ENCODE measurements at places on chromosomes 5 and 9. TPM values are rescaled to one million over a fixed set of nuclear protein-coding genes. Genes with fewer than 3 reads are reported as not detected.

Gene WDR38
- total RNA-seq, result 6.6 TPM

Gene ORM2
- 3.1 TPM for total RNA-seq

Gene DIAPH1
- total RNA-seq, result 118 TPM

Gene CNTNAP3B
- 11.1 TPM for total RNA-seq

DNA sequence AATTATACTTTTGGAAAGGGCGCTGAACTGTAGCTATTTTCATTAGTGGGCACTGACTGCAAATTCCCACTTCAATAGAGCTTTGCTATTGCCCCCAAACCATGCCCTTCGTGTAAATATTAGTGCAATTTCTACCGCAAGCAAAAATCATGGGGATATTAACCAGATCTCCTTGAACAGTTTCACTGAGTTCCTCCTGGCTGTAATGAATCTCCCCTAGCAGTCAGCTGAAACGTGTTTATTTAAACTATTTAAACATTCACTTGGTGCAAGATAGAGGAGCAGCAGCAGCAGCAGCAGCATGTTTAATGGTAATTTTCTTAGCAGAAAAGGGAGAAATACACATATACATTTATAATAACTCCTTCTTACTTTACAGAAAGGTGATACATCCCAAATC is 54.4 kb downstream of the ARRDC3 start:
- DNase-seq, result no peak

Gene GNA14
- total RNA-seq, result 15.6 TPM

Gene CCL21
- 138 TPM for total RNA-seq

Gene CCNI2
- total RNA-seq, result 1.1 TPM

DNA sequence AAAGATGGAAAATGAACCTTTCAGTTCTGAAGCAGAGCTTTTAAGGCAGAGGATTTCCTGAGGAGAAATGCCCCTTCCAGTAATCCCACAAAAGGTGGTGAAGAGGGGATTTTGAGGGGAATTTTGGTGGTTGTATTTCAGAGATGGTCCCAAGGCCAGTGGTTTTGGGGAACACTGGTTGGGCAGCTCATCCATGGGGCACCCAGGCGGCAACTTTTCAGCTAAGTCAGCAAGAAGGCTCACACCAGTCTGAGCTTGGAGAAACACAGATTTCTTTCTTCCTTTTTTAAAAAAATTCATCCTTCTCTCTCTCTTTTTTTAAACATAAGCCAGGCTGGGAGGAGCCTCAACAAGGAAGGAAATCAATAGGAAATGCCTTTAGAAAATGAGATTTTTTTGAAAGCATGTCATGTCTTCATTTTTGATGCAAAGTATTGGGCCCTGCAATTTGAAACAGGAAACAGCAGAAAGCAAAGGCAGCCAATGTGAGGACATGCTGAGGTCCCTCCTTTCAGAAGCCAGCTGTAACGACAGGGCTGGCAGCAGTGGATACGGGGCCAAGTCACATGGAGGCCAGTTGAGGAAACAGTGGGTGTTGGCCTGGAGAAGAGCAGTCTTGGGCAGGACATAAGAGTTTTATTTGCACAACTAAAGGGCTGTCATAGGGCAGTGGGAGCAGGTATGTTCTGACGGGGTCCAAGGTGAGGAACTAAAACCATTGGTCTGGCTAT is 155.3 kb upstream of the KLF4 start:
- peak; percentile 75 for DNase-seq

DNA sequence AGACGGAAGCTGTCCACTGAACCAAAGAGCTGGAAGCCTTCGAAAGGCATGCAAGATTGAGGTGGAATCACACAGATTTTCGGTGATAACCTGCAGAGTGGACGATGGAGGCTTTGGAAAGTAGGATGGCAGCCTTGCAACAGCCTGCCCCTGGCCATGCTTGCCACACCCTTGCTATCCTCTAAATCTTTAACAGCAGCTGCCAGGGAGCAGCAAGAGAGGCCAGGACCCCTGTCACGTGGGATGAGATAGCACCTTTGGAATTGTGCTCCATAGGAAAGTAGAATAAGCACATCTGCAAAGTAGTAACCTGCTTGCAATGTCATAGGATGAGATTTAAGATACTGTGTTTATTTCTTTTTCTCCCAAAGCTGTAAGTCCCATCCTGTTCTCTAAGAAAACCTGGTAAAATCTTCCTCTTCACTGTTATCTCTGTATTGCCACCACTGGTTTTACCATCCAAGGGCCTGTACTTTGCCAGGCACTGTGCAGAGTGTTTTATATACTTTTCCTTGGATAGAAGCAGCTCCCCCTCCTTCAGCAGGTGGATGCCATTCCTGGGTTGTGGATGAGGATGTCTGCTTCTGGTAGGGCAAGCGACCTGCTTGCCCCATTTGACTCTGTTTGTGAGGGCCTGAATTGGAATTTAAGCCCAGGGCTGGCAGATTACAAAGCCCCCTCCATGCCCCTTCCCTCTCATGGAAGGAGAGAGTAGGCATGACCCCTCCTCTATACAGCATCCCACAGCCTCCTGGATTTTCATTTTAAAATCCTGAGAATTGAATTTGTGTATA is 10.1 kb downstream of the TRIO start:
- no peak for DNase-seq

DNA sequence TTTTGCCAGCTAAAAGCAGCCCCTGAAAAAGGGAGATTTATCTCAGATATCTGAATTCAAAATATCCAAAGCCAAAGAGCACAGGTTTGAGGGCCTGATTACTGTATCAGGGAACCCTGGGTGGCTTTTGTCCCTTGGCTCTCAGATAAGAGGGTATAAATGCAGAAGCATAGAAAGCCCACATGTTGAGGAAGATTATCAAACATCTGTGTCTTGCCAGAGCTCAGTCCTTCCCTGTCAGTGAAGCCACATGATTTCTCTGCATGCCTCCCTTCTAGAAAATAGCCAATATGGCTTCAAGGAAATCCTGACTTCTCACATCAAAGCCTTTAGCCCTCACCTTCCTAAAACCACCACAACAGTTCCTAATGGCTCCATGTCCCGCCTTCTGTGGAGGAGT is 408.0 kb upstream of the DMAC1 start:
- no peak for DNase-seq

DNA sequence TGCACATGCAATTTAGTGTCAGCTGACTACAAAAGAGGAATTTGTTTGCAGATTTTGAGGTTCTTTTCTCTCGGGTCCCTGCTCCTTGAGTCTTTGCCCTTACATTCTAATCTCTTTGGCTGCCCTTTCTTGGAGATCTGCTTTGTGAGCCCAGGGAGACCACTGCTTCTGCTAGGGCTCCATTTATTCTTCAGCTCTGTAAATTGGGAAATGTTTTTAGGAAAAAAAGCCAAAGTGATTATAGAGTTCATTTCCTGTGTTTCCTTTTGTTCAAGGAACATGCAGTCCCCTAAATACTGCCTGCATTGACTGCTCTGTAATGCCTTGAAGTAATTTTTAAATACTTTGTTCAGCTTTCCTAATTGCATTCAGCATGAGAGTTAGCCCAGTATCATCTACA is 197.4 kb downstream of the CSNK1G3 start:
- no peak for DNase-seq

Gene IER5L
- 8.7 TPM for total RNA-seq

Gene KLHL9
- 22.7 TPM for total RNA-seq

DNA sequence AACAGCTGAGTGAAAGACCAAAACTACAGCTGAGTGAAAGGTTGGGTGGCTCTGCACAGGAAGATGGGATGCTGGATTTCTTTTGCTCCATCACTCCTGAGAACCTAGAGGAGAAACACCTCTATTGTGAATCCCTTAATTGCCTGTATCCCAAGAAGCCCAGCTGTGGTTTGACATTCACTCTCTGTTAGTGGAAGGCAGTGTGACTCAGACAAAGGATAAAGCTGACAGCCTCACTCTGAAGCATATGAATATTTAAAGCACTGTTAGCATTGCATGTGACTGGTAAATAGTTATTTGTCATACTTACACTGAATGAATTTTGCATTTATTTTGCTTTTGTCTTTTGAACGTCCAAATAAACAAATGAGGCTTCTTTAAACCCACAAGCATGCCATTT is 367.1 kb upstream of the RIOK2 start:
- no peak for DNase-seq

- DNase-seq, result peak; percentile 30
Observed at GRCh38 chr9:126496781-126497659, 116.7 kb upstream of the LMX1B start.

Gene CTXN3
- total RNA-seq, result not detected

Gene PCSK1
- 0.18 TPM for total RNA-seq

DNA sequence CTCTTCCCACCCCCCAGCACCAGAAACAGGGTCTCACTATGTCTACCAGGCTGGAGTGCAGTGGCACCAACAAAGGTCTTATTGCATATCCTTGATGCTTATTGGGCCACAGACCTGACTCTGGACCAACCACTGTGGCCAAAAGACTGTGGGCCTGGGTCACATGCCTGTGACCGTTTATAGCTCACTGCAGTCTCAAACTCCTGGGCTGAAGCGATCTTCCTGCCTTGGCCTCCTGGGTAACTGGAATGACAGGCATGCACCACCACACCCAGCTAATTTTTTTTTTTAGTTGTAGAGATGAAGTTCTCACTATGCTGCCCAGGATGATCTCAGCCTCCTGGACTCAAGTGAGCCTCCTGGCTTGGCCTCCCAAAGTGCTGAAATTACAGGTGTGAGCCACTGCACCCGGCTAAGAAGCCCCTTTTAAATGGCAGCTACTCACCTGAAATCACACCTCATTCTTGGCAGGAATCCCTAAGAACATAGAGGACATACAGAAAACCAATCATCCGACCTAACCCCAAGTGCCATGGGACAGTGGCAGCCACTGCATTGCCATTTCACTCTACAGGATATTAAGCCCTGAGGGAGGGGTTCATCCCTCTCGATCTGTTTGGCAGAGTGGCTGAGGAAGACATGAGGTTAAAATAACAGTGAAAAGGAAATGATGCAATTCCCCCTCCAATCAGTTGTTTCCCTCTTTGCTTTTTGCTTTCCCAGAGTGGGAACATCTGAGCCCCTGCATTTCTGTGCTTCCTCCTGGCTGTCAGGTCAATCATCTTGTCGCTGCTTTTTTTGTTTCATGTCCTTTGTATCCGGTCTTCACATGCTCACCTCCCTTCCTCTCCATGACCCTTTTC is 74.6 kb downstream of the LRRC70 start:
- DNase-seq, result no peak

GRCh38 chr9:22617156-22617555 is 170.5 kb downstream of the DMRTA1 start:
- DNase-seq, result no peak

- no peak for DNase-seq
Observed at GRCh38 chr5:21709770-21710169, 1143.4 kb downstream of the CDH12 start.

Gene CDX1
- total RNA-seq, result not detected

Gene PCDHGB4
- total RNA-seq, result 5.3 TPM

DNA sequence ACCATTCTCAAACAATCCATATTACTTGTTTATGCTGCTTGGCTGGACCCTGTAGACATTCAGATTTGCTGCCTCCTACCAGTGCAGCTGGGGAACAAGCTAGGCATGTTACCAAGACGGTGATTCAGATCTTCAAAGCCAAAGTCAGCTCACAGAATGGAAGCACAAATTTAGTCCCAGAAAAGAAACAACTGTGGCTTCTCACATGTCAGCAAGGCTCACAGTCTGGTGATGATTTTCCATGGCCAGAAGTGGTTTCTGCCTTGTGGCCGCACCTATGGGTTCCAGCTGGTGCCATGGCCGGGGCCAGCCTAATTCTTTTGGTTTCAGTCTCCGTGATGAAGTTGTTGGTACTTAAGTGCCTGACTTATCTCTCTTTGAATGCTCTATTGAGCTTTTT is 182.2 kb downstream of the TMC1 start:
- no peak for DNase-seq

Gene SV2C
- total RNA-seq, result 0.32 TPM

Gene ZDHHC11
- total RNA-seq, result 28.7 TPM

DNA sequence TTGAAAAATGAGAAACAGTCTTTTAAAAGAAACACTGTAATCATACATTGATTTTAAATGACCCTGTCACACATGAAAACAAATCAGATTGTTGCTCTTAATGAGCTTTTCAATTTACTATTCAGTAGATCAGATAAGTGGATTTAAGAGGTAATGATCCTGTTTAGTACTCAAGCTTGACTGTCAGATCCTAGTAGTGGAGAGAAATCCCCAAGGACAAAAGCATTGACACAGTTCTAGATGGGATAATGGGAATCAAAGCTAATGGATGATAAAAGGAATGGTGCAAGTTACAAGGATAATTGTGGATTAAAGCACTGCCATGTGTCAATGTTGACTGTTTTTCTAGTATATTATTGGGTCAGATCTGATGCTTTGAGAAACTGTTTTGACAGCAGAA is 142.3 kb upstream of the TLX3 start:
- DNase-seq, result no peak

Gene OR4F3
- not detected for total RNA-seq

DNA sequence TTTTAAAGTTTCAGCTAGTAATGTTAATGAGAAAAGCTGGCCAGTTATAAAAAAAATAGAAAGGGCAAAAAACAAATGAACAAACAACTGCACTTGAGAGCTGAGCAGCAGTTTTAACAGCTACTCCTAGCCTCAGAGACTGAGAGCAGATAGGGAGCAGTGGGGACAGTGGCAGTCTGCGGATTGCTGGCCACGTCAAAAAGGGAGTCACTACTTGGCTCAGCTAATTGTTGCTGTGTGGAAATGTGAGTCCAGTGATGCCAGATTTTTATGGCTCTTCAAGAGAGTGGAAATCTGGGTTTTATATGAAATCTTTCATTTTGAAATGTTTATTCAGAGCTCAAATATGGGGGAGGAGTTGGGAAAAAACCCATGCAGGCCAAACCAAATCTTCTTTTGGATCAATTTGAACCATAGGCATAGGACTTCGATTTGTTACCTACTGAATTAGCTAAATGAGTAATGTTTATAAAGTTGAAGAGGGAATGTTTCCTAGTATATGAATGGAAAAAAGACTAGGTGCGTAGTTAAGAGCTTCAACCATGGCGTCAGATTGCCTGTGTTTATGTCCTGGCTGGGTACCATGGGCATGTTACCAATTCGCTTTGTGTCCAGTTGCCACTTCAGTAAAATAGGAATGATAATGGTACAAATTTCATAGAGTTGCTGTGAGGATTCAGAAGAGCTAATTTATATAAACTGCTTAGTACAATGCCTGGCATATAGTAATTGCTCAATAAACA is 102.1 kb downstream of the PAM start:
- DNase-seq, result no peak

Data from lower lobe of right lung (tissue), 2 donors.